ENCODE measurements at places on chromosomes 6 and 20.

- DNase-seq = no peak
Measured at GRCh38 chr6:79538106-79538971, 1.1 kb upstream of the LCA5 start.

- no peak for DNase-seq
Measured at GRCh38 chr20:46324379-46324778, 16.1 kb upstream of the CDH22 start.

GRCh38 chr20:44962483-44962882, 2.3 kb upstream of the TOMM34 start:
- DNase-seq = no peak

DNA sequence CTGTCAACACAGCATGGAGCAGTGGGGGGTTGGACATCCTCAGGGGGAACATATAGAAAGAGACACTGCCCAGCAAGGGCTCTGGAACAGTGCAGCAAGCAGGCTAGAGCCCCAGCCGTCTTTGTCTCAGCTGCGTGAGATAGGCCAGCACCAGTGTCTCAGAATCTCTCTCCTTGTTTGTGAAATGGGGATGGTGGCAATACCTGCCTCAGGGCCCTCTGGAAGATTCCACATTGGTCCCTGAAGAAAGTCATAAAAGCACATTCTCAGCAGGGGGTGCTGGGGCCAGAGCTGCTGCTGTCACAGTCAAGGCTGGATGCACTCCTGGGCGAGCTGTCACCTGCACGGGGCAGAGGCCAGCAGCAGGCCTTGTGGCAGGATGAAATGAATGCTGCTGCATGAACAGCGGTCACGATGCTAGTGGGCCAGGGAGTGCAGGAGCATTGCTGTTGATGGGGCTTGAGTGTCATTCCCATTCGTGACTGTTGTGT, 121.7 kb downstream of the SYCP2 start:
- DNase-seq = no peak

DNA sequence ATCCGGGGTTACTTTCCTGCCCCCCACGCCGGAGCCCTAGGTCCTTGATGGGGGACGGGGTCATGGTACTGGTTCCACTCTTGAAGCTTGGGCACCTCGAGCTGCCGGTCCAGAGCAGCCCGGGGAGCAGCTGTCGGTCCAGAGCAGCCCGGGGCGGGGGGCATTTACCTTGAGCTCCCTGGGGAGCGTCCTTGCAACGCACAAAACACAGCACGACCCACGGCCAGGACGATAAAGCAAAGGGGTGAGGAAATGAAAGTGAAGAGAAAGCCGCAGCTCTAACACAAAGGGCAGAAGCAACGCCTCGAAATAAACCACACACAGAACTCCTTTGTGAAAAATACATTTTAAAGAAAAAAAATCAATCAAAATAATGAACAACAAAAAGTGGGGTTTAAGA, 39.1 kb downstream of the KCNQ2 start:
- DNase-seq = no peak

GRCh38 chr6:160735523-160735922, 33.5 kb downstream of the PLG start:
- no peak for DNase-seq

DNA sequence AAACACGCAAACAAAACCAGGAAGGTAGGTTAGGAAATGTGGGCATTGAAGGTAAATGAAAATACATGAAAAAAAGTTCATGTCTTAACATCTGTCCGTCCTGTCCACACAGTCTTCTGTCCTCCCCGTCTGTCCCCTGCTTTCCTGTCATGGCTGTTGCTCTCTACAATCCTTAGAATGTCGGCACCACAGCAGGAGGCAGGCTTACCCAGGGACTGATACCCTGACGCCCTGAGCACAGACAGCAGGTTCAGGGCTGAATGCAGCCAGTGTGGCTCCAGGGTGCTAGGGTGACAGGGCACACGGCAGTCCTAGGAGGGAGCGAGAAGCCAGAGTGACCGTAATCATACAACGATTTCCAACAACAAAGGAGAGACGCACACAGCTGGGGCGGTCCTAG, 123.7 kb downstream of the IRF4 start:
- no peak for DNase-seq

DNA sequence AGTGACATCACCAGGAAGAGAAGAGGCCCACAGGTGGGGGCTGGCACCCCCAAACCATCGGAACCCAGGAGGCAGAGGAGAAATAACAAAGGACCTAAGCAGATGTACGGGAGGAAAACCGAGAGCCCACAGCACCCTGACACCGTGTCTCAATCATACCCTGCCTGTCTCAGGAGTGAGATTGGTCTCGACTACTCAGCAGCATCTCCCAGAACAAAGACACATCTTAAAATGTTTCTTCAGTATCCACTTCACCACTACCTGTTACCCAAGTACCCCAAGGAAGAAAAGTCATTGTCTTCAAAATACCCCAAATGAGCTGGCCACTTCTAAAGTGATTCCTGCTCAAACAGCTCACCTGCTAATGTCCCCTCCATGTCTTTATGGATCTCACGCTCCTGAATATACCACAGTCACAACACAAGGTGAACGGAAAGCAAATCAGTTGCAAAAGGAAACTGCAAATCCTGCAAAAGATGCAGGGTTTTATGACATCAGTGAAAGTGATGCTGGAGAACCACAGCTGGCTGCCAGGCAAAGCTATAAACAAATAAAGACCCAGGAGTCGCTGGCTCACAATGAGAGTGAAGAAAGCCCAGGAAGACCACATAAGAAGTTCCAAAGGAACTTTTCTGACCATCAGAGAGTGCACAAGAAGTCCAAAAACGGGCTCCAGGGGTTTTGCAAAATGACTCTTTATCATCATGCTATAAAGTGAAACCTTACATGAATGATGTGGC, 44.1 kb downstream of the PREX1 start:
- DNase-seq = no peak

DNA sequence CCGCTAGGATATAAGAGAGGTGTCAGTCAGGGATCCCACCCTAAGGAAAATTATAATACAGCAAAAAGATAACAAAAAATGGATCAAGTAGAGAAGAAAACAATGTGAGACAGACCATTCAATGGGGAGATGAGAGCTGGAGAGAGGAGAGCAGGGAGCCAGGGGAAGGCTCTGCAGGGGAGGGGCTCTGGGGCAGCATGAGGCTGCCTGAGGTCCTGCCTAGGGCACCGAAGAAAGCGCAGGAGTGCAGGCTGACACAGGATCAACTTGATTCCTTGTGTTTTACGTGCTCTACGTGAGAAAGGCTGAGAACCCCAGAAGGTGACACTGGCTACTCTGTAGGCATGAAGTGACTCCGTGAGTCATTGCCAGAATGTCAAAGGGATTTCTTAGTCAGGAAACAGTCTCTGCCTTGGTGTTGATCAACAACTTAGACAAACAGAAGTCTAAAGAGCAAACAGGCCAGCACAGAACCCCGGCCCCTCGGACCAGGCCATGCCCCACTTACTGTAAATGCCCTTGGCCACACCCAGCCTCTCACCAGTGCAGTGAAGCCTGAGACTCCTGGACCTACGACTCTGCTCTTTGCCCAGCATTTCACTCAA, 290.1 kb upstream of the PRDM1 start:
- no peak for DNase-seq

- no peak for DNase-seq
Measured at GRCh38 chr6:137258170-137258569, 39.0 kb upstream of the IFNGR1 start.

GRCh38 chr6:162900503-162900902, 172.7 kb downstream of the PACRG start:
- no peak for DNase-seq

GRCh38 chr6:112307707-112308106, 39.4 kb upstream of the RFPL4B start:
- DNase-seq = no peak

GRCh38 chr6:30571762-30572082, 480 bp downstream of the ABCF1 start:
- no peak for DNase-seq

GRCh38 chr6:159877256-159877808, 13.5 kb upstream of the MAS1 start:
- no peak for DNase-seq

GRCh38 chr20:58580474-58580835, 65.3 kb upstream of the APCDD1L start:
- DNase-seq = no peak

DNA sequence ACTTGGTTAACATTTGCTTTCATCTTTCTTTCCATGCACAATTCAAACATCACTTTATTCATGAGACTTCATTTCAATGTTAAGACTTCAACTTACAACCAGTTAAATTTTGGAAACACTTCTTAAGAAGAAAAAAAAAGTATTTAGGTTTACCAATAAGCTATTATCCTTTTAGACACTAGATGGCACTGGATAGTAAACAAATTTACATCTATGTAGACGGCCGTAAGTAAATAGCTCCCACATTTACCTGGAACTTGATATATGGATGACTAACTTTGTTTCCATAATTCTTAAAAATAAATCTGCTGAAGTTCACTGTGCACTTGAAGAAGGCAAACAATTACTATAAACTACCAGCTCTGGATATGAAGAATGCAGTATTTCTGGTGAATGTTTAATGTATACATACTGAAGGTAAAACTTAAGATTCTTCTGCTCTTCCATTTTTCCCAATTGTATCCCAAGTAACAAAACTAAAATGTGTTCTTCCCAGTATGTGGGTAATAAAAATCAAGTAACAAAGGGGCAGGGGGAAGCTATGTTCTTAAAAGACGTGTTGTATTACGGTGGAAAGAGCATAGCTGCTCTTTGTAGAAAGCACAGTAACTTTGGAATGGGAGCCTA, 130.6 kb upstream of the C6orf118 start:
- no peak for DNase-seq

DNA sequence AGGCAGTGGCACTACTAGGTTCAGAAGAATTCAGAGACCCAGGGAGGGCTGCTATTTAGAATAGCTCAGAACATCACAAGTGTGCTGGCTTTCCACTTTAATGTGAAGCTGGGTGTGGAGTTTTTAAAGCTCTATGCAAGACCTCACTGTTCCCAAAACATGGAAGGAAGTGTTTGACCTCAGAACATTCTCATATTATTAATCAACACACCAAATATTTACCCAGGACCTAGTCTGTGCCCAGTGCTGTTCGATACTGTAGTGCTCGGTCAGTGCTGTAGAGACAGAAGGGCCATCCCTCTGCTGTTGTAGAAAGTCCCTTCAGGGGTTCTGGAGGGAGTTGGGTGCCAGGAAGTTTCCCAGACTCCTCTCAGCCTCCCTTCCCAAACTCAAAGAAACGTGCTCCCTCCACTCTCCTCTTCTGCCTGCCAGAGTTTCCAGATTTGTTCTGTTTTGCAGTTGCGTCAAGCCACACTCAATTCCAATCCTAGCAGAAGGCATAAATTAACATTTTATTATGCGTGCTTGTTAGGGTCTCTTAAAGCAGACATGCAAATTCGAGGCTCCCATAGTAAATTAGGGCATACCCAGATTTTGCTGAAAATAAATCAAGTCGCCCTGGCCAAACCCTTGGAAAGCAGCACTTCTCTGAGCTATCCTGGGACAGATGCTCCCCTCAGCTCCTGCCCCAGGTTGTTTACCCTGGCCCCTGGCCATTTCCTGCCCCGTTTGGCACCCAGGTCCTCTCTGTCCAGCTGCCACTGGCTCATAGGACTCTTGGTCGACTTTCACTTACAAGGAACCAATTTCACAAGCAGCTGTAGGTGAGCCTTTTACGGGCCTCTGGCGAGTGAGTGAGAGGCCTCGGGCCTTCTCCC, 248.6 kb downstream of the HIVEP2 start:
- no peak for DNase-seq

- DNase-seq = no peak
Measured at GRCh38 chr6:35141007-35141655, at the start of gene TCP11. TSS of gene TCP11 (minus strand) at chr6:35141339. CDS start at chr6:35140870, 469 bp downstream.

- no peak for DNase-seq
Measured at GRCh38 chr6:106763361-106763760, 134.0 kb downstream of the QRSL1 start.

DNA sequence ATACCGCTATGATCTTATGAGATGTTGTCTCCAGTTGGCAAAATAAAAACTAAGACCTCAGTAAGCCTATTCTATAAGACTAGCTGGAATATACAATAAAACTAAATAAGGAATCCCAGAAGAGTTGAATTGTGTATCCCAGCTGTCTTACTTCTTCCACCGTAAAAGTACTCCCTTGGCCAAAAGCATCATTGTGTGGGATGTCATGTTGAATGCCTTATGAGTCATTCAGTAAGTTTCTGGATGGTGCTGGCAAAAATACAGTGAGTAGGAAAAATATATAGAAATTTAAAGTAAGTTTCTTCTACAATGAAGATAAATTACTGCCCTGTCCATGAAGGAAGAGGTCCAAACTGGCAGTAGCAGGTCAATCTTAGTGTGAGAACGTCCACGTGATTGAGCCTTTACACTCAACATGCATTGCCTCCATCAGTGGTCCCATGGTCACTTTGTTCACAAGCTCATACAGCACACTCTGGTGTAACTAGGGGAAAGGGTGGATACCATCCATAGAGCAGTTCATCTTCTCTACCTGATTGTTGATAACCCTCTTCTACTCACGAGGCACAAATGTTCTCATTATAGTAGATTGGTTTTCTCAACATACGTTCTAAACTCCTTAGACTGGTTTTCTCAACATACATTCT, 13.7 kb upstream of the ZNF318 start:
- DNase-seq = no peak

GRCh38 chr6:43613721-43614395, 15.2 kb downstream of the GTPBP2 start:
- no peak for DNase-seq

DNA sequence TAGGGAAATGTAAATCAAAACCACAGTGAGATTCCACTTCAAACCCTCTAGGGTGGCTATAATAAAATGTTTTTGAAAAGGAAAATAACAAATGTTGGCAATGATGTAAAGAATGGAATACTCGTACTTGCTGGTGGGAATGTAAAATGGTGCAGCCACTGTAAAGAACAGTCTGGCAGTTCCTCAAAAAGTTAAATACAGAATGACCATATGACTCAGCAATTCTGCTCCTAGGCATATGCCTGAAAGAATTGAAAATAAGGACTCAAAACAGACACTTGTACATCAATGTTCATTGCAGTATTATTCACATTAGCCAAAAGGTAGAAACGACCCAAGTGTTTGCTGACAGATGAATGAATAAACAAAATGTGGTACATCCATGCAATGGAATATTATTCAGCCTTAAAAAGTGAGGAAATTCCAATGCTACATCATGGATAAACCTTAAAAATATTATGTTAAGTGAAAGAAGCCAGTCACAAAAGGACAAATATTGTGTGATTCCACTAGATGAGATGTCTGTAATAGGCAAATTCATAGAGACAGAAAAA, 10.2 kb upstream of the RNF114 start:
- no peak for DNase-seq

GRCh38 chr6:11043961-11044711, at the start of gene ELOVL2:
TSS of gene ELOVL2 (minus strand) at chr6:11044305. CDS start at chr6:11044230, 75 bp downstream.
- no peak for DNase-seq

DNA sequence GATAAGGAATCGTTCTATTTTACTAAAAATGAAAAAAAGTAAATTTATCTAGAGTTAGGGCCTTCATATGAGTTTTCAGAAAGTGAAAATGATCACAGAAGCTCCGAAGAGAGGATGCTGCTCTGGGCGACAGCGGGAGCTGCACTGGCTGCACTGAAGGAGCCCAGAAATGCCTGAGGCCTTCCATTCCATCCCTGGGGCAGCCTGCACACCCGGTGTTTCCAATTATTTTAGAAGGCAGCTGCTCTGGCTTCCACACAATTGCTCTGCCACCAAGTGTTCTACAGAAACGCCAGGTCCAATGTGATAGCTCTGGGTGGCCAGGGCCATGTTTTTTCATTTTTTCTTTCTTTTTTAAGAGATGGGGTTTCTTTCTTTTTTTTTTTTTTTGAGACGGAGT, 3.6 kb downstream of the DTNBP1 start:
- no peak for DNase-seq

All from hippocampal formation (tissue), 2 donors.